Activated naive CD4-positive, alpha-beta T cell (primary cell): ENCODE measurements at places on chromosomes 5 and 9.

DNA sequence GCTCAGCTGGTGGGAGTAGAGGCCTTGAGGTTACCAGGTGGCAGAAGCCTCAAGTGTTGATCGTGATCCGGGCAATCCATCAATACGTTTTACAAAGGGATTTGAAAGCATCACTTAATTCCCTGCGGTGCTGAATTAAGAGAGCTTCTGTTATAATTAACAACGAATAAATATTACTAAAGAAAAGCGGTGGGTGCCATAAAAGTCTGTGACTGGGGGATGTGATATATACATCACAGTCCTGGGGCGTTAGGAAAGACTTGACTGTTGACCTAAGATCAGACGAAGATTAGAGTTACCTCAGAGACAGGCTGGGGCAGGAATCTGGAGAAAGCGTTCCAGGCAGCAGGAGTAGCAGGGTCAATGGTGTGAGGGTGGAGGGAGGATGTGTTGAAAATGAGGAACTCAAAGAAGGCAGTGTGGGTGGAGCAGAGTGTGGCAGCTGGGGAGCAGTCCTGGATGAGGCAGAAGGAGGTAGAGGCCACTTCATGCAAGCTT, 6.7 kb upstream of the C5orf63 start:
- no peak for DNase-seq

DNA sequence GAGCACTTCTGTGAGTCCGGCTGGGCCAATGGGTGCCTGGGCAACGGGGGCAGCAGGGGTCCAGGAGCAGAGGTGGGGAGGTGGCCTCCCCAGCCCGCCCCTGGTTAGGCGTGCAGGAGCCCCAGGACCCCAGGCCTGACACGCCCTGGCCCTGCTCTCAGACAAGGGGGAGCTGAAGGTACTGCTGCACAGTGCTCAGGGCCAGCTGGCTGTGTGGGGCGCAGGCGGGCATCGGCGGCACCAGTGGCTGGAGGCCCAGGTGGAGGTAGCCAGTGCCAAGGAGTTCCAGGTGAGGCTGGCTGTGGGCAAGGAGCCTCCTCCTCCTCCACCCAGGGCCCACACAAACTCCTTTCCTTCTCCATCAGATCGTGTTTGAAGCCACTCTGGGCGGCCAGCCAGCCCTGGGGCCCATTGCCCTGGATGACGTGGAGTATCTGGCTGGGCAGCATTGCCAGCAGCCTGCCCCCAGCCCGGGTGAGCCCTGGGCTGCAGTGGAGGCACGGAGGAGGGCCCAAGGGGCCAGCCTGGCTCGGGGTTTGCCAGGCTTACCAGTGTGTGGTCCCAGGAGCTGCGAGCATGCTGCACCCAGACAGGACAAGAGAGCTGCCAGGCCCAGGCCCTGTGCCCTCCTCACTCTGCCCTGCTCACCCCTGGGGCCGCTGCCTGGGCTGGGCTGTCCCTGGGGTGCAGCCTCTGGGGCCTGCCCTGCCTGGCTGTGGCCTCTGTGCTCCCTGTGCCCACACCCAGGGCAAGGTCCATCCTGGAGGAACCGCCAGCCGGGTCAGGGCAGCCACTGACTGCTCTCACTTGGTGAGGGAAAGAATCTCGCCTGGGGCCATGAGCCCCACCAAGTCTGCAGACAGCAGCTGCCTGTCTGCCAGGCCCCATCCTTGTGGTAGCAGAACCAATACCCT, 7.0 kb downstream of the MAMDC4 start:
- DNase-seq = no peak

DNA sequence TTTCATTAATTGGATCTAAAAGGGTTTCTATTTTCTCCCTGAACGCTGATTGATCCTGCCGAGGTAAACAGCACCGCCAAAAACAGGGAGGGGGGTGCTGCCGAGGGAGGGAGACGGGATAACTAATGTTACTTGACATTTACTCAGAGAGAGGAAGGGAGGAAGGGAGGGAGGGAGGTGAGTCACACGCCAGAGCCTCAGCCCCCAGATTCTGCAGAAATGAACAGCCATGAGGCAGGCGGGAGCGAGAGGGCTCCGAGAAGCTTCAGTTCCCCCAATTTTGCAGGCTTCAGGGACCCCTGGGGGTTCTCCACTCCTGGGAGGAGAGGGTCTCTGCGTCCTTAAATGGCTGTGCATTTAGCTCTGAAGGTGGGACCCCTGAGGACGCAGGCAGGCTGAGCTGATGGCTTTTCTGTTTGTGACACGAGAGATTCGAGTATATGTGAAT, 59.1 kb upstream of the IER5L start:
- DNase-seq = peak; percentile 45

DNA sequence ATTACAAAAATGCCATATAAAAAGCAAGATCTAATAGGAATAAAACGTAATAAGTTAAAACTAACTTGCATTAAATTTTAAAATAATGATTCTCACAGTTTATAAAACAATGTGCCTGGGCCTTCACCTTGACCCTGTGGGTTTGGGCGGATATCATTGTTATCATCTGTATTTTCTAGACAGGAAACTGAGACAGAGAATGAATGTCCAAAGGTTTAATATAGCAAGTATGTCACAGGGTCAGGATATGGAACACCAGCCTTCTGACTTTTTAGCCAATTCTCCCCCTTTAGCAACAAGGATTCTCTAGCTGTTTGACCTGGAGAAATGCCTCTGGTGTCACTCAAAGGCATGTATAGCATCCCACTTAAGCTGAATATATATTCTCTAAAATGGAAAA, 67.2 kb downstream of the ITGA1 start:
- no peak for DNase-seq

DNA sequence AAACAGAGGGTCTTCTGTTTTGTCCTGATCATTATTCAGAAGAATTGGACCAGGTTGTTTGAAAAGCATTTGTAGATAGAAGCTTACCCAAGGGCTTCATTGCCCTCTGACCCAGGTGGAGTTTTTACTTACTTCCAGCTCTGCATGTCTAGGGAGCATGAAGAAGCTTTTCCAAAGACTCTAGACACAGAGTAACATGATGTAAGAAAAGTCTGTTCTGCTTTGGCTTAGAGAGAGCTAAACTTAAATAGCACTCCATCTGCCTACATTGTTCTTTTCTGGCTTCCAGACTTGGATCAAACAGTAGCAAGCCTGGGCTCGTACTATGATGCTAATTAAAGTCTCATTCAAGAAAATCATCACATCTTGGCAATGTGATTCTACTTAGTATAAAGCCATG, 112.1 kb downstream of the SNCAIP start:
- no peak for DNase-seq
